Immature natural killer cell (primary cell): ENCODE measurements at places on chromosomes 7 and 10.
A peak's percentile ranks its signal among the peaks of the same experiment; 100 is the strongest.

- no peaks in the 10 kb centered on the region for H3K36me3 ChIP-seq
- no peaks in the 10 kb centered on the region for H3K4me1 ChIP-seq
- peaks cover 5% of the 10 kb centered on the region for H3K27me3 ChIP-seq
- DNase-seq: no peak
- H3K4me3 ChIP-seq: no peak overlapping the region
Measured at GRCh38 chr7:3835109-3835508, 534.1 kb downstream of the SDK1 start.

DNA sequence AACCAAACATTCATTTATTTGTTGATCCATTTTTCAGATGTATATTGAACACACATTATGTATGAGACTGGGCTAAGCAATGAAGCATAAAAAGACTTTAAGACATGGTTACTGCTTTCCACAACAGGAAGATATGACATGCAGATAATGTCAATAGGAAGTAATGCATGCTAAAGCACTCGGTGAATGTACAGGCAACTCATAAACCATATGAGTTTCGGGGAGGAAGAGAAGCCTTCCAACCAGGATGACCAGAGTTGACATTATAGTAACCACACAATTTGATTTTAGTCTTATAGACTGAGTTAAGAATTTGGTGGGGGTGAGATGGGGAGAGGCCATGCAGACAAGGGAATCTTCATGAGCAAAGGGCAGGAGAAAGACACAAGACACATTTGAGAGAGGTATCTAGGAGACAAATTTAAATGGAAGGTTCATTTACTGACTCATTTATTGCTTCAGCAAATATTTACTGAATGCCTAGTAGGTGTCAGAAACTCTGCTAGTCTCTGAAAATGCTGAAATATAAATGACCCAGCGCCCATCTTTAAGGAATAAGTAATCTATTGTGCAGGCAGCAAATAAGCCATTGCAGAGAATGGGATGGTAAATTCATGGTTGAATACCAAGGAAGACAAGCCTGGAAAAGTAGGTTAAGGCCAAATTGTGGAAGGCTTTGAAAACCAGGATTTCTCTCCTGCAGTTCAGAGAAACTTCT, 19.0 kb upstream of the SLK start:
- H3K4me3 ChIP-seq: no peak overlapping the region
- no peak overlapping the region for H3K27ac ChIP-seq
- DNase-seq: no peak
- H3K4me1 ChIP-seq: peaks cover 4% of the 10 kb centered on the region

GRCh38 chr10:119849944-119850343, 22.7 kb downstream of the MCMBP start:
- H3K27ac ChIP-seq: peak overlapping the region; percentile 50
- H3K27me3 ChIP-seq: no peaks in the 10 kb centered on the region
- peaks cover 2% of the 10 kb centered on the region for H3K4me1 ChIP-seq
- no peak for DNase-seq
- H3K4me3 ChIP-seq: no peak overlapping the region

GRCh38 chr7:35707422-35707821, 12.5 kb upstream of the HERPUD2 start:
- H3K27ac ChIP-seq: no peak overlapping the region
- DNase-seq: no peak
- H3K4me3 ChIP-seq: no peak overlapping the region
- no peaks in the 10 kb centered on the region for H3K36me3 ChIP-seq
- H3K4me1 ChIP-seq: peaks cover 37% of the 10 kb centered on the region

GRCh38 chr7:85840554-85840953, 653.7 kb upstream of the SEMA3D start:
- H3K36me3 ChIP-seq: no peaks in the 10 kb centered on the region
- H3K27ac ChIP-seq: no peak overlapping the region
- no peaks in the 10 kb centered on the region for H3K4me1 ChIP-seq
- no peak for DNase-seq
- H3K27me3 ChIP-seq: no peaks in the 10 kb centered on the region

- no peak overlapping the region for H3K27ac ChIP-seq
- H3K4me1 ChIP-seq: no peaks in the 10 kb centered on the region
- no peak overlapping the region for H3K4me3 ChIP-seq
Measured at GRCh38 chr10:103560886-103561285, 67.4 kb downstream of the NEURL1 start.

DNA sequence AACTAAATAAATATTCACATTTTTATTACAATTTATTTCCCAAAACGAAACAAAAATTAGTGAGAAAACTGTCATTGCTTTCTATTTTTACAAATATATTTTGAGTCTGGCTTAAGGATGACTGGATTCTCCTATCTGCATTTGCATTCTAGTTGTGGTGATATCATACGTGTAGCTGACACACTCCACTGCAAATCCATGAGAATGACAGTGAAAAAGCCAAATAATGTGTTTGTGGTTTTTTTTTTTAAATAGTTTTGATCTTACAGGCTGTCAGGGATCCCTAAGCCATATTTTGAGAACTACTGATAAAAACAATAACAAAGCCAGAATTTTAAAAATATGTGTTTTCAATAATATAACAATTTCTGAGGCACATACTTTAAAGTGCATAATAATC, 5.8 kb upstream of the STAMBPL1 start:
- no peak for DNase-seq
- H3K36me3 ChIP-seq: no peaks in the 10 kb centered on the region
- H3K27me3 ChIP-seq: no peaks in the 10 kb centered on the region
- H3K4me1 ChIP-seq: peaks cover 12% of the 10 kb centered on the region
- H3K4me3 ChIP-seq: no peak overlapping the region

DNA sequence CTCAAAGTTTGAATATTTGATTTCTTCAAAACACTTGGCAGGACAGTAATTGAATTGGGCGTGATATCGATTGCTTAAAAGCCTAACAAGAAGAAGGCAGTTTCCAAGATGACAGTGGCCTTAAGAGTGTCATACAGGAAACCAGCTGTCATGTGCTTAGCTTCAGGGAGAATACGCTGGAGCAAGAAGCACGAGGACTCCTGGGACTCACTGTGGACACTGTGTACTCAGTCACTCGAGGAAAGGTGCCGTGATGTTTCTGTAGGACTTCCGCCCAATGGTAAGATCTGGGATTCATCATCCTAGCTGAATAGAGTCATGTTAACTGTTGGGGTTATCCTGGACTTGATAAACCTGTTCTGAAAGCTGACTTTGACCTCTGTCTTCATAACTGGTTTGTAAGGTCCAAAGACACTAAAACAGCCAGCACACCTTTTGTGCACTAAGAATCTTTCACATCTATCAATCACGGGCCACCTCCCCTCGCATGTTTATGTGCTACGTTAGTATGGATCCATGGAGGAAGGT, 113.5 kb downstream of the CELF2 start:
- no peaks in the 10 kb centered on the region for H3K36me3 ChIP-seq
- no peak overlapping the region for H3K27ac ChIP-seq
- no peak for DNase-seq

GRCh38 chr10:7797582-7797981, 9.6 kb downstream of the ATP5F1C start:
- peak overlapping the region; percentile 51 for H3K27ac ChIP-seq
- no peak for DNase-seq
- peaks cover 28% of the 10 kb centered on the region for H3K4me1 ChIP-seq
- H3K27me3 ChIP-seq: no peaks in the 10 kb centered on the region
- H3K4me3 ChIP-seq: no peak overlapping the region

DNA sequence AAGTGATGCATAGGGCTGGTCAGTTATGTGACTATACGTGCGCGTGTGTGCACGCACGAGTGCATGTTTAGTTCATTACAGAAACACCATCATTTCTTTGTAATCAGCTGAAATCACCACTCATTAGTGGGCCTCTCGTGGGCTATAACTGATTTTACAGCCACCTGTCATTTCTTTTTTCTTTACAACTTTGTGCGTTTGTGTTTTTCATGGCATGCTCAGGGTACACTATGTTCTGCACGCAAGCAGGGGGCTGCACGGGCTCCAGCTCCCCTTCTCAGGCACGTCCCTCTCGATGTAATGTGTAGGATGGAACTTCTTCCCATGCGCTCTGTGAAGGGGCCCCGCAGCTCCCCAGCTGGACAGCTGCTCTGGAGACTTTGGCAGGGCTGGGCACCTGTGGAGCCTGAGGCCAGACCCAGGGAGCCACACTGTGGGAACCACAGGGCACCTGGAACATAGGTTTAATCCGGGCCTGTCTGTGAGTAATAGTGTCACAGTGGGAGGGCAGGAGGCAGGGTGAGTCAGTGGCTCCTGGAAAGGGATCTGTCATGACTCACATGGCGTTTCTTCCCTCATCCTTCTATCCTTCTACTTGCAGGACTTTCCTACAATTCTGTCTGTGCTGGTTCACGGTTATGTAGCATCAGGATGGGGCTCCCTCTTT, 4.9 kb downstream of the GCK start:
- no peak for DNase-seq
- peaks cover 3% of the 10 kb centered on the region for H3K27me3 ChIP-seq
- H3K36me3 ChIP-seq: no peaks in the 10 kb centered on the region
- no peaks in the 10 kb centered on the region for H3K4me1 ChIP-seq
- no peak overlapping the region for H3K4me3 ChIP-seq
- H3K27ac ChIP-seq: no peak overlapping the region

DNA sequence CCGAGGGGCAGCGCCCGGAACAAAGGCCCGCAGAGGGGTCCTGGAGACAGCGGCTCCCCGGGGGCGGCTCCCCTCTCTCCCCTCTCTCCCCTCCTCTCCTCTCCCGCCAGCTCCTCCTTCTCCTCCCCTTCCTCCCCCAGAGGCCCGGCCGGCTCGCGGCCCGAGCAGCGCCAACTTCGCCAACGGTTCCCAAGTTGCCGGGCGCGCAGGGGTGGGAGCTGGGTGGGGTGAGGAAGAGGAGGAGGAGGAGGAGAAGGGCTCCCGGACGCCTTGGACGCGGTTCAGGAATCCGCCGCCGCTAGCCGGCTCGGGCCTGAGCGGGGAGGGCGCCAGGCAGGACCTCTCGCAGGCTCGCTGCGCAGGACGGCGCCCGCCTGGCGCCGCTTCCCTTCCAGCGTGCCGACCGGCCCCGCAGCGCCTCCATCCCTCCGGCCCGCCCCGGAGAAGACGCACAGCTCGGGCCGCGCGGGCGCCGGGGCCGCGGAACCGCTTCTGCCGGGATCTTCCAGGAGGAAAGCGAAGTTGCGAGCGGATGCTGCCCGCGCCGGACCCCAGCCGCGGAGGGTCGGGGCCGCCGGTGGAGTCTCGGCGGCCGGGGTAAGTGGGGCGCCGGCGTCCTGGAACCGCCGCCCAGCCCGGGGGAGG, at the start of gene CHST3:
CHST3 (plus strand) TSS at position 298 of the 645 bp plus-strand sequence. CDS start 41,448 bp downstream, outside the sequence.
- H3K4me3 ChIP-seq: no peak within 1 kb of the TSS
- H3K4me1 ChIP-seq: no peaks in the 10 kb centered on the region

GRCh38 chr10:123398180-123398591, 244.0 kb downstream of the BUB3 start:
- no peaks in the 10 kb centered on the region for H3K36me3 ChIP-seq
- H3K27ac ChIP-seq: no peak overlapping the region
- no peak overlapping the region for H3K4me3 ChIP-seq
- DNase-seq: no peak

DNA sequence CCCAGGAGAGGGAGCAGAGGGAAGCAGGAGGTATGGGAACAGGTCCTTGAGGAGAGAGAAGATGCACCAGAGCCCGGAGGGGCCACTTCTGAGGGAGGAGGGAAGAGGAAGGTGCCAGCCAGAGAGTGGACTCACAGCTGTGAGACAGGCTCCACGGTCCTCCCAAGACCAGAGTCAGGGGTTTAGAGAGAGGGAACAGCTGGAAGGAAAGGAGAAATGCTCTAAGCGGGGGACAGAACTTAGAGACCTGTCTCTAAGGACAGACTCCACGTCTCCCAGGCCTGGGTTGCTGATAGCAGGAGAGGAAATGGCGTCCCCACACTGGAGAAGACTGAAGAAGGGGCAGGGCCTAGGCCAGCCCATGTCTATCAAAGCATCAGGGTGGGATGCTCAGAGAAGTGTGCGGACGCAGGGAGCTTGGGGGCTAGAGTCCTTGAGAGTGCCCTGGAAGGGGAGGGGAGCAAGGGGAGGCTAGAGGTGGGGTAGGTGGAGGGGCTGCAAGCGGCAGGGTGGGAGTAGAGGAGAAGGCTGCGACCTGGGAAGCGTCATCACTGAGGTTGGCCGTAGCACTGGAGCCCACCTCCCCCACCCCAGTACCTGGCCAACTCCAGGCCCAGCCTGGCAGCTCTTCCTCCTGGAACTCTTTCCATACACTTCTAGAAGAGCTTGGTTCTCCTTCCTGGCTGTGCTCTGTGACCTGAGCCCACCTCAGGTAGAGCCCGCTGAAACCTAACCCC, 25.6 kb upstream of the GRID1 start:
- DNase-seq: no peak
- H3K27me3 ChIP-seq: peaks cover 30% of the 10 kb centered on the region
- H3K27ac ChIP-seq: no peak overlapping the region
- H3K36me3 ChIP-seq: no peaks in the 10 kb centered on the region
- no peak overlapping the region for H3K4me3 ChIP-seq
- peaks cover 6% of the 10 kb centered on the region for H3K4me1 ChIP-seq

GRCh38 chr10:84493951-84494848, 165.8 kb downstream of the CCSER2 start:
- no peaks in the 10 kb centered on the region for H3K27me3 ChIP-seq
- no peak overlapping the region for H3K27ac ChIP-seq
- H3K36me3 ChIP-seq: peaks cover 10% of the 10 kb centered on the region
- peaks cover 25% of the 10 kb centered on the region for H3K4me1 ChIP-seq
- H3K4me3 ChIP-seq: no peak overlapping the region
